ENCODE measurements at places on chromosomes 4 and X.

DNA sequence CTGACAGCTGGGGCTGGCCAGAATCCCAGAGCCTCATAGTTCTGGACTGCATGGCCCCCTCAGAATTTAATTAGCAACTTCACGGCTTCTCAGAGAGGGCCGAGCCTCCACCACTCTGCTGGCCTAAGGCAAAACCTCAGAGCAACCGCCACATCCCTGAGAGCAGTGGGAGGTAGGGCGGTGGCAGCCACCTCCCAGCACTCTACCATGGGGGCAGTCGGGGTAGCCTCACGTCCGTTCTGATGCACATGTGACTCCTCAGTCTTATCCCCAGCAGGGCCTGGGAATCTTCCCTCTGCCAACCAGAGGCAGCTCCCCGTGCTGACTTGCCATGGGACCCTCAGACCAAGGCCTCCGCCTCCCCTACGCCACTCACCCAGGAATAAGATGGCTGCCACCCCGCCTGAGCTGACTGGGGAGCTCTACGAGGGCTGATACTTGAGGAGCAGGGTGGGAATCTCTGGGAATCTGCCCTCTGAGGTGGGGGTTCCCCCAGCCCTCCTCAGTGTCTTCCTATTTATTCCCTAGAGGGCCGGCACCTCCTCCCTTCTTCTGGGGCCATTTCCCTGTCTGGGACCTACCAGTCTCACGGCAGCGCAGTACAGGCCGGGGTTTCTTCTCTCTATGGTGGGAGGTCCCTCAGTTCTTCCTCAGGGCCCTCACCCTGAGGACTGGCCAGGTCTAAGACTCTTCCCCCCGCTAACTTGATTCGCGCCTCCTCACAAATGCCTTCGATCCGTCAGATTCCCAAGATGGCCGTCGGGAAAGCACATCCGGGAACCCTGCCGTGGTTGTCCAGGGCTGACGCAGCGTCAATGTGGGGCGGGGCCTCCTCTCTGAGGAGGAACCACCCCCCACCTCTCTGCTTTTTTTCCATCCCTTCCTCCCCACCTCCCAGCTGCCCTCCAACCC lies at the start of gene MAGEC2:
Gene MAGEC2 (minus strand): TSS at position 769 of the 912 bp plus-strand sequence. CDS start 1,303 bp downstream, outside the sequence.
- no peak for DNase-seq

- no peak for DNase-seq
Observed at GRCh38 chr4:145670422-145670821, 9.5 kb upstream of the C4orf51 start.

DNA sequence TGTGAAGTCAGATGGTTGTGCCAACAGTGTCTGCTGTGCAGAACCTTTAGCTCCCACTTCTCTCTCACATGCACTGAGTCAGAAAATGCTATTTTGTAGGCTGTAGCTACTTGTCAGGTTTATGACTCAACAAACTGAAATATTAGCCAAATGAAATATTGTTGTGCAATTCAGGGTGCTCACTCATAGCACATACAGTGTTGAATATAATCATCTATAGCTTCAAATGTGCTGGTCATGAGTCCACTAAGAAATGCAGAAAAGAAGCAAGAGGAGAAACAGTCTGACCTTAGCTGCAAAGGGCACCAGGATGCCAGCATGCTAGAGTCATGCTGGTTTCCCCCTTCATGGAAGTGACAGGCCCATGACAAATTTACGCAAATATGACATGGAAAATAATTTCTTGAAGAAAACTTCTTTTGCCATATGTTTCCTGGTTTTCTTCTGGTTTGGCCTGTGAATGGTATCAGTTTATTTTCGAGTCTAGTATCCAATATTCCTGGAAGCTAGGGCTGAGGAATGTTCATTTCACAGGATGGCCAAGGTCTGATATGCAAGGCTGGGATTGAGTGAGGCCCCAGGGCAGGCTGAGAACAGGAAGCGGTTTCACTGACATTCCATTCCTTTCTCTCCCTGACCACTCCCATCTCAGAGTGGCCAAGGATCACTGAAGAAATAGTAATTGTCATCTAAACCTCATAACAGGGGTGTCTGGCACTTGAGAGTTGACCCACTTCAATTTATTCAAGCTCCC lies 10.3 kb upstream of the CXCL2 start:
- peak; percentile 86 for DNase-seq

DNA sequence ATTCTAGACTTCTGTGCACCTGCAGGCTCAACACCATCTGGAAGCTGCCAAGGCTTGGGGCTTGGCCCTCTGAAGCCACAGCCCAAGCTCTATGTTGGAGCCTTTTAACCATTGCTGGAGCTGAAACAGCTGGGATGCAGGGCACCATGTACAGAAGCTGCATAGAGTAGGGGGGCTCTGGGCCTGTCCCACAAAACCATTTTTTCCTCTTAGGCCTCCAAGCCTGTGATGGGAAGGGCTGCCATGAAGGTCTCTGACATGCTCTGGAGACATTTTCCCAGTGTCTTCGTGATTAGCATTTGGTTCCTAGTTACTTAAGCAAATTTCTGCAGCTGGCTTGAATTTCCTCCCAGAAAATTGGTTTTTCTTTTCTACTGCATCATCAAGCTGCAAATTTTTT lies 999.3 kb upstream of the GRIA3 start:
- no peak for DNase-seq

DNA sequence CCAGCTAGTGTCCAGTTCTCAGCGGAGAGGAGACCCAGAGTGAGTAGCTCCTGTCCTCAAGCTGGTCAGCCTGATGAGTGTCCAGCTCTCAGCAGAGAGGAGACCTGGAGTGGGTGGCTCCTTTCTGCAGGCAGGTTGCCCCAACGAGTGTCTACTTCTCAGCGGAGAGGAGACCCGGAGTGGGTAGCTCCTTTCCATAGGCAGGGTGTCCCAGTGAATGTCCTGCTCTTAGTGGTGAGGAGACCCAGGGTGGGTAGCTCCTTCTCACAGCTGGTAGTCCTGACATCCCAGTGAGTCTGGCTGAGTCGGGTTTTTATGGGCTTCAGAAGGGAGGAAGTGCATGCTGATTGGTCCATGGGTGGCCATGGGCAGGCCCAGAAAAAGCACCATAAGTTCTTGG lies 55.7 kb upstream of the NUDT6 start:
- peak; percentile 8 for DNase-seq
